Effector memory CD4-positive, alpha-beta T cell (primary cell): ENCODE measurements at places on chromosomes 12 and 14.

DNA sequence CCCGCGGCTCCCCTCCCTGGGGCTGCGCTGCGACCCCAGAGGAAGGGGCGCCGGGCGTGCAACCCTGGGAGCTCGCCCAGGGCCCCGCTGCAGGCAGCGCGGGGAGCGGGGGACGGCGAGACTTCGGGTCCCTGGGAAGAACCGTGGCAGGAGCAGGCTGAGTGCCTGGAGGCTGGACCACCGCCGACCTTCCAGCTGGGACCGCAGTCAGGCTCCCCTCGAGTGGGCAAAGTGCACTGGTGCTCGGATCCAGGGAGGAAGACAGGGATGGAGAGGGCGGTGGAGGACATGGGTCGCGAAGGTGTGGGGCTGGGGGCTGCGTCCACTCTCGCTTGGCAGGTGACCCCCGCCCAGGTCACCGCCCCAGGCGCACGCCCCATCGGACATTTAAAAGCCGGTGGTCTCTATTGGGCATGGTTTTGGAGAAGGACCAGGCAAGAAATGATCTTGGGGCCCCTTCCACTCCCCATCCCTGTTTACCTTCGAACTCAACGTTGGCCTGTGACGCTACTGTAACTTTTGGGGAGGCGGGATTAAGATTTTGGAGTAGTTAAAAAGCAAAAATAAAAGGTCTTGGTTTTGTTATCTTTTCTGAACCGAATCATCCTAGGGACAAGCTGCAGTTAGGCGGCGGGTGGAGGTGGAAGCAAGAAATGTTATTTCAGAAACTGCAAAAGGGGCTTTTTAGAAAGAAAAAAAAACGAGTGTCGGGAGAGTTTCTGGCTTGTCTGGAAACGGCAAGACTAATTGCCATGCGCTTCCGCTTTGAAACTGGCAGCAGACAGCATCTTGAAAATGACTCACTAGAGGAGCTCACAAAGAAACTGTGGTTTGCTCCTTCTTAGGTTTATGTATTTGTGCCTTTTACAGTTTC, 1.0 kb downstream of the ELK3 start:
- peak; percentile 75 for DNase-seq

DNA sequence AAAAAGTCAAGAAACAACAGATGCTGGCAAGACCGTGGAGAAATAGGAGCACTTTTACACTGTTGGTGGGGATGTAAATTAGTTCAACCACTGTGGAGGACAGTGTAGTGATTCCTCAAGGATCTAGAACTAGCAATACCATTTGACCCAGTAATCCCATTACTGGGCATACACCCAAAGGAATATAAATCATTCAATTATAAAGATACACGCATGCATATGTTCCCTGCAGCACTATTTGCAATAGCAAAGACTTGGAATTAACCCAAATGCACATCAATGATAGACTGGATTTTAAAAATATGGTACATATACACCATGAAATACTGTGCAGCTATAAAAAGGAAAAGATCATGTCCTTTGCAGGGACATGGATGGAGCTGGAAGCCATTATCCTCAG, 18.0 kb upstream of the CATSPERB start:
- DNase-seq: no peak

GRCh38 chr12:47776471-47777143, 3.6 kb downstream of the SLC48A1 start:
- DNase-seq: no peak

DNA sequence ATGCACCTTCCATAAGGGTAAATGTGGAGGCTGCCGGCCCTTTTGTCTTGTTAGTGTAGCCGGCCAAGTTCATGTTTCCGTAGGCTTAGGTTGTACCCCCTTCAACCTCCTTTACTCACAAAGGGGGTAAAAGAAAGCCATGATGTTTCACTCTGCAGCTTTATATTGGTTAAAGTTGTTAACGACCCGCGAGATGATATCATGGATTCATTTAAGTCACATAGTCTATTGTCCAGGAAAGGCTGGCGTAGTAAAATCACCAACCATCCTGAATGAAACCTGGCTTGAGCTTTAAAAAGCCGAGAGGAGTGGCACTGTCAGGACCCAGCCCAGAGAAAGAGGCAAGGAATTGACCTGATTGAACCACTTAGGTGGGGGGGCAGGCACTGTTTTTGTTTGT, 1.3 kb downstream of the UNG start:
- DNase-seq: no peak

GRCh38 chr12:48002773-48003218, 1.5 kb downstream of the COL2A1 start:
- no peak for DNase-seq

- DNase-seq: no peak
Measured at GRCh38 chr14:82432301-82433105, 898.9 kb upstream of the SEL1L start.

DNA sequence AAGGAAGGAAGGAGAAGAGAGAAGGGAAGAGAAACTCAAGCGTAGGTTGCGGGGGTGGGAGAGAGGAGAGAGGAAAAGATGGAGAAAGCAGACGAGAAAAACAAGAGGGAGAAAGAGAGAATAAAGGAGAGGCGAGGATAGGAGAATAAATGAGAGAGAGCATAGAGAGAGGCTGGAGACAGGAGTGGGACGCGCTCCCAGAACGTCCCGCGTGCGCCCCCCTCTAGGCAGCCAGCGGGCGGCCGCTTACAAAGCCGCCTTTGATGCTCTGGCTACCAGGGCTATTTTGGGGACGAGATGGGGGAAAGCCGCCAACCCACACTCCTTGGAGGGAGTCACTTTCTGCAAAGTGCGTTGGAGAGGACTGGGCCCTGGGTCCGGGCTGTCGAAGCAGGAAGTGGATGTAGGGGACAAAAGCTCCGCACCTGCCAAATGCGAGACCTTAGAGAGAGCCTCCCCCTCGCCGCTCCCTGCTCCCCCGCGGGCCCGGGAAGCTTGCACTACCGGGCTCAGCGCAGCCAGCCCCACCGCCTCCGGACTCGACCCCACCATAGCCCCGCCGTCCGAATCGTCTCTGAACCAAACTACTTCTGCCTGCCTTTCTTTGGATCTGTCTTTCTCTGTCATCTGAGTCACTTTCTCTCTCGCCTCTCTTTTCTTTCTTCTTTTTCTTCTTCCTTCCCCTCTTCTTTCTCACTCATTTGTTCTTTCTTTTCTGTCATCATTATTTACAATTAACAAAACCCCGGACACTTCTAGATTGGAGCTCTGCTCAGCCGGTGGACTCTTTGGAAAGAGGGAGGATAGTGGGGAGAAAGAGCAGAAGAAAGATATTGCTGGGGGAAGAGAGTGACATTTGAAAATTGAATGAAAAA, 8.0 kb downstream of the ASCL1 start:
- DNase-seq: no peak

DNA sequence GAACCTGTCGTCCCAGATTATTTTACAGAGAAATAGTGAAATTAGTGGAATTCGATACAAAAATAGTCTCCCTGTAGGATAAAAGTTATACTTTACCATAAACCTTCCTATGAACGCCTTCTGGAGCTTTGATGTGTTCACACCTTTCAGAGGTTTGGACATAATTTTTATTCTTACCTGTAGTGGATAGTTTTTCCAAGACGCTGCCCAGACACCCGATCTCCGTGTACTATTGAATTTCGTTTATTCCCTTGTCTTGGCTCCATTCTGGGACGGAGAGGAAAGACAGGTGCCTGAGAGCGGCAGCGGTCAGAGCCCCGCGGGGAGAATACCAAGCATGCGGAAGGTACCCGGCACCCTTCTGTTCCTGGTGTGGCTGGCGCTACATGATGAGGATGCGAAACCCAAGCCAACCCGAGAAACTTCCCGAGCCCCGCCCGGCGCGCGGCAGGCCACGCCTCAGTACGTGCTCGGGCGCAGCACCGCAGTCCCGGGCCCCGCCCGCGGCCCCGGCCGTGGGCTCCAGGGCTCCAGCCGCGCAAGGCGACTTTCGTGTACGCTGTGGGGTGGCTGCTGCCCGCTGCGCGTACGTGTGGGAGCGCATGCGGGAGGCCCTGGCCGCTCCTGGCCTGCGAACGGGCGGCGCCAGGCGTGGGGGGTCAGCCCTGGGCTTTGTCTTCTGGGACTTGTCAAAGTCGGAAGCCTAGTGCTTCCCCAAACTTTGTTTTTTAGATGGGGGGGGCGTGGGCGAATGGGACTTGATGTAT, 11.3 kb upstream of the SNAPC1 start:
- peak; percentile 69 for DNase-seq

- DNase-seq: no peak
Measured at GRCh38 chr12:89464974-89465592, 59.5 kb downstream of the GALNT4 start.

GRCh38 chr14:65422088-65422834, 9.7 kb downstream of the FUT8 start:
- DNase-seq: no peak

- no peak for DNase-seq
Measured at GRCh38 chr12:111088409-111088808, 168.0 kb upstream of the MYL2 start.

DNA sequence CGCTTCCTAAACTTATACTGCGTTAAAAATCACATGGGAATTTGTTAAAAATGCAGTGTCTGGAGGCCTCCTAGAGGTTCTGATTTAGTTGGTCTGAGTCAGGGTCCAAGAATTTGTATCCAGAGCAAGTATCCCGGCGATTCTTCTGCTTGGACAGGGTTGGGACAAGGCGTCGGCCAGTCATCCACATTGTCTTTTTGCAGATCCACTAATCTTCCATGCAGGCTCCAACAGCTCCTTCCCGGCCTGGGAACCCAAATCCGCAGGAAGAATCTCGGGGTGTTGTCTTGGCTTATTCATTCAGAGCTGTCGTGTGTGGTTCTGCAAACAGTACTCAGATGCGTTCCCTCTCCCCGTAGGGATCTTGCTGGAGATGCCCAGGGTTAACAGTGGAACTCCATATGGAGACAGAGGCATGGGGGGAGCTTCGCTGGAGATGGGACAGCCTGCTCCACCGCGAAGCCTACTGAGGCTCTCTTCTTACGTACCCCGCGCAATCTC, 25.3 kb downstream of the GPRC5D start:
- DNase-seq: no peak

DNA sequence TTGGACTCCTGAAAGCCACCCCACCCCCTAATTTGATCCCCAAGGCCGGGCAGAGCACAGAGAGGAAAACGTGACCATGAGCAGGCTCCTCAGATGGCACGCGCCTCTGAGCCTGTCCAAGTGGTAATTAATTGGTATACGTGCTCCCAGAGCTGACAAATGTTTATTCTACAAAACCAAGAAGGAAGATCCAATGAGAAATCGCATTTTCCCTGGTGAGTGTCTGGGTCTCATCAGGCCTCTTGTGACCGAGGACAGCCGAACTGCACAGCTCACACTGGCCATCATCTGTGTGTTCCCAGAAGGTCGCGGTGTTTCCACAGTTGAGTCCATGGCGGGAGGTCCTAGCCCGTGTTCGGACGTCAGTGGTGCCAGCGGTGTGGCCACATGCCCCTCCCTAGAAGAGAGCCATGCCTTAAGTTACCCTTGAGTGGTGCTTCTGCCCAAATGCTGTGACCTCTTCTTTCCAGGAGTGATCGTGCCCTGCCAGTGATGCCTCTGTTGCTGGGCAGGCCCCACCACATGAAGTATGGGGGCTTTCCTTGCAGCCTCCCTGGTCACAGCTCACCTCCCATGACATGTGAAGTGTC, 317.5 kb upstream of the RTL1 start:
- no peak for DNase-seq

DNA sequence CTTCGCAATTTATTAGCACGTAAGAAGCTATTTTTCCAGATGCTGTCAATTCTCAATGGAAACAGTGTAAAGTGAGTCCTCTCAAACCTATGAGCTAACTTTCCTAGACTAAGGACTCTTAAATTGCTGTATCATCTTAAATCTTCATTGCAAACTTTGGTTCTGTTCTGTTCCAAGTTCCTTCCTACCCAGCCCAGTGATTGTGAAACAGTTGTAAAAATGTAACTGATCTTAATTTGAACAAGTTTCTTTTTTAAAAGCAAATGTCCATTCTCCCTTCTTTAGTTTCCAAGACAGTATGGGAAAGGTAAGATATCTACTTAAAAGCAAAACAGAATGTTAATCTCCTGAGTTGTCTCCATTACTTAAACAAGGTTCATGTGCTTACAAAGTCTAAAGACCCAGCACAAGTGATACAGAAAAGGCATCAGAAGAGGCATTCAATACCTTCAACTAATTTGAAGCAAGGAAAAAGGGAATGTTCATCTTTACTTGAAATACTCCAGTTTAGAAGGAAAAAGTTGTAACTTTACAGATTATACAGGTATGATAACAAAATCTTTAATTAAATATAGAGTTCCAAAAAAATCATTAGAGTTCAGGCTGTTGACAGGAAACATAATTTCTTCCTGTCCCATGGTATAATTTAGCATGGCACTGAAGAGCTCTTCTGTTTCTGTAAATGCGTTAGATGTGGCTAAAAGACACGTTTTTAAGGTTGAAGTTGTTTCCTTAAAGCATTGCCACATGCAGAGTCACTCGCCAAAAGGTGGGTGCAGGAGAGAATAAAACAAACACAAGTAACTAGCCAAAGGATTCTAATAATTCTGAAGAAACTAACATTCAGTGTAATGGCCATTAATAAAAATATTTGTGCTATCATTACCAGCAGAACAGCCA, 101.5 kb upstream of the USP15 start:
- DNase-seq: no peak

GRCh38 chr14:51304438-51304837, 64.4 kb downstream of the TMX1 start:
- DNase-seq: no peak

DNA sequence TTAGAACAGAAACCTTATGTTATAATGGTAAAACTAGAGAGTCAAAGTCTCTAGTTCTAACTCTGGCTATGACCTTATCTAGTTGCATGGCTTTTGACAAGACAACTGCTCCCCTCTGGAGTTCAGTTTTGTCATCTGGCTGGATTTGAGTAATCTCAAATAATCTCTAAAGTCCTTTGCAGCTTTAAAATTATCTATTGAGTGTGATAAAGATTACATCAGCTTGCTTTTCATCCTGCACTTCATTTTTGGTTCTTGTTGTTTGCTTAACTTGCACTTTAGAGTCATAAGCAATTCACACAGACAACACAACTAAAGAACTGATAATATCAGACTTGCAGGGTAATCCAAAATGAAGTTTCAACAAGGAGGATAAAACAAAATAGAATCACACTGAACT, 2.3 kb downstream of the AKAP5 start:
- no peak for DNase-seq

DNA sequence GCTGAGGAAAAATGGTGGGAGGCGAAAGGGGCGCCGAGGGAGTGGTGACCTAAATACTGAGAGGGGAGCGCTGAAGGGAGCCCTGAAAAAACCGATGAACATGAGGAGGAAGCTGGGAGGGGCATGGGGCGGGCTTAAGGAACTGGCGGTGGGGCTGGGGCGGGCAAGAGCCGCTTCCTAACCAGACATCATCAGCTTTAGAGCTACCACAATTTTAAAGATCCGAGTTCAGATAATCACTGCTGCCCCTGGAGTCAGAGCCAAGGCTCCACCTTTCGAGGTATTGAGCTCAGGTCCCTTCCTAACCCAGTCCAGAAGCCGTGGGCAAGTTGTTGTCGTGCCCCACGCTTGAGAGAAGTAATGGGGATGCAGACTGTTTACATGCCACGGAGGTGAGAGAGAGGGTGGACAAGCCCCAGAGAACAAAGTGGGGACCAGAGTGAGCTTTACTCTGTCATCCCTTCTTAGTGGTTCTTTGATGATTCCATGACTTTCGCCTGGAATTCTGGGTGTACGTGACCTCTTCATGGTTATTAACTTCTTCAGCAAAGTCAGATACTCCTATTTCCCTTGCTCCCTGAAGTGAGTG, 393 bp downstream of the ORMDL2 start:
- no peak for DNase-seq
